ENCODE measurements at places on chromosomes 6 and 20.

- no peak for DNase-seq
These were observed 138.6 kb downstream of the THEMIS start for GRCh38 chr6:127762284-127762683.

GRCh38 chr6:48032151-48032550 is 78.8 kb downstream of the PTCHD4 start:
- no peak for DNase-seq

DNA sequence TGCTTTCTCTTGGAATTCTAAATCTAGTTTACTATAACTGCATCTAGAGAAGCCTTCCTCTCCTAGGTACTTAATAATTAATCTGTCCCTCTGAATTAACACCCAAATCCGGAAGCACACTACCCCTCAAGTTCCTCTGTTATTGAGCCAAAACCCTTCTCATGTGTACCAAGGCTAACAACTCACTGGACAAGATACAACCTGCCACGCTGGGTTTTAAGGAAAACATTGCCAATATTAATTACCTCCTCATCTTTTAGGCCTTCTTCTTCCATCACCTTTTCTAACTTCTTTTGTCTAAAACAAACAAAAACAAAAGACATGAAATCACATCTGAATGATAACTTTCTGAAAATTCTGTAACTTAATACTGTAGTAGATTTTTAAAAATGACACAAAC is 21.9 kb downstream of the STK38 start:
- no peak for DNase-seq

GRCh38 chr6:90131614-90132423 is 164.8 kb downstream of the BACH2 start:
- DNase-seq = no peak

- no peak for DNase-seq
These were observed 1.9 kb upstream of the PTPN1 start for GRCh38 chr20:50508171-50508755.

Data from NCI-H1930 (cell line).